ENCODE measurements at places on chromosomes 16 and 17.

- DNase-seq = no peak
Measured at GRCh38 chr17:59347975-59348391, 16.5 kb downstream of the YPEL2 start.

DNA sequence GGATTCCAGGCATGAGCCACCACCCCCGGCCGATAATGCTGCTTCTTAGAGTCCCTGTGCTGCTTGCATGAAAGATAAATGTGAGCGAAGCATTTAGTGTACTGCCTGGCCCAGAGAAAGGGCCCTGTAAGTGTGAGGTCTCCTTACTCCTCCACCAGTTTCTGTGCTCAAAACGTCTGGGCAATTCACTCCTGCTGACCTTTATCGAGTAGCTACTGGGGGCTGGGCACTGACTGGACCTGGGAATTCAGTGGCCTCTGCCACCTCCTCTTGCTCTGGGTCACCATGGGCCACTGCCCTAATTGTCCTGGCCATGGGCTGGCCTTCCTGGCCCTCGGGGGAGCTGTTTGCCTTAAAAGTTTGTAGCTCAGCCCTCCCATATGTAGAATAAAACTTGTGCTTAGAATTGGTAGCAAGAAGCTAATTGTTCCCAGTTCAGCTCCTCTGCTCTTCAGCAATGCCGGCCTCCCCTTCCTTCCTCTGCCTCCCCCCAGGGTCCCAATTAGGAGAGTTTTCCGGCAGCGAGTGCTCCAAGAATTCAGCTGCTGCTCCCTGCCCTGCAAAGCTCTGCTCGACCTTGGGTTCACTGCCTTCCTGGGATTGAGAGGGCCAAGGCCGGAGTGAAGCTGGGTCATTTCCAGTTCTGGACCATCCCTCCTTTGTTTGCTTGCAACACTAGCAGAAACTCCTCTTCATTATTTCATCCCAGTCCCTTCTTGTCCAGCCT is 98.9 kb upstream of the CDC42EP4 start:
- no peak for DNase-seq

GRCh38 chr17:75552425-75553294 is 27.2 kb downstream of the LLGL2 start:
- no peak for DNase-seq

DNA sequence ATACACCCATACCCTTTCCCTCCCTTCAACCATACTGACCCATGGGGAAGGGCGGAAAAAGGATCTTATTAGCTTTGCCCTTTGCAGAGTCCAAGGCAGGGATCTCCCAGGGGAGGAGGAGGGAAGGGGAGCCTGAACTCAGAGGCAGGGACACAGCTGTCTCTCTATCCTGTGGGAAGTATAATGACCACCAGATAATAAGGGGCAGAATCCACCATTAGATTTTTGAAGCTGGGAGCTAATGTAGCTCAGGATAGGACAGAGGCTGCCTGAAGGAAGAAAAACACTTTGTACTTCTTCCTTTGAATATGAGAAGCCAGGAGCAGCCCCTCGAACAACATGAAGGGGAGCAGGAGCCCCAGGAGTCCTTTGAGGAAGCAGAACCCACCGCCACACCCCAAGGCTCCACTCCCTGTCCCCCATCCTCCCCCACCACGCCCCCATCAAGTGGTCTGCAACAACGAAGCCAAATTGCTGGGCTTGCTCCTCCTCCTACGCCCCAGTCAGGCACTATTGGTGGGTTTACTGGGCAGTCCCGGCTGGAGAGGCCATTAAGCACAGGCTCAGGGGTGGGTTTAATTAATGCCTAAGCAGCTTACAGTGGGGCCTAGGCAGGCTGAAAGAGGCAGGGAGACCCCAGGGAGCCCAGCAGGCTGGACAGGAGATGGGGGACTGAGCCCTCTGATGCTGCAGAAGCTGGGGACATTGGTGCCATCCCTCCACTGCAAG is 5.3 kb downstream of the MPP2 start:
- DNase-seq = no peak

DNA sequence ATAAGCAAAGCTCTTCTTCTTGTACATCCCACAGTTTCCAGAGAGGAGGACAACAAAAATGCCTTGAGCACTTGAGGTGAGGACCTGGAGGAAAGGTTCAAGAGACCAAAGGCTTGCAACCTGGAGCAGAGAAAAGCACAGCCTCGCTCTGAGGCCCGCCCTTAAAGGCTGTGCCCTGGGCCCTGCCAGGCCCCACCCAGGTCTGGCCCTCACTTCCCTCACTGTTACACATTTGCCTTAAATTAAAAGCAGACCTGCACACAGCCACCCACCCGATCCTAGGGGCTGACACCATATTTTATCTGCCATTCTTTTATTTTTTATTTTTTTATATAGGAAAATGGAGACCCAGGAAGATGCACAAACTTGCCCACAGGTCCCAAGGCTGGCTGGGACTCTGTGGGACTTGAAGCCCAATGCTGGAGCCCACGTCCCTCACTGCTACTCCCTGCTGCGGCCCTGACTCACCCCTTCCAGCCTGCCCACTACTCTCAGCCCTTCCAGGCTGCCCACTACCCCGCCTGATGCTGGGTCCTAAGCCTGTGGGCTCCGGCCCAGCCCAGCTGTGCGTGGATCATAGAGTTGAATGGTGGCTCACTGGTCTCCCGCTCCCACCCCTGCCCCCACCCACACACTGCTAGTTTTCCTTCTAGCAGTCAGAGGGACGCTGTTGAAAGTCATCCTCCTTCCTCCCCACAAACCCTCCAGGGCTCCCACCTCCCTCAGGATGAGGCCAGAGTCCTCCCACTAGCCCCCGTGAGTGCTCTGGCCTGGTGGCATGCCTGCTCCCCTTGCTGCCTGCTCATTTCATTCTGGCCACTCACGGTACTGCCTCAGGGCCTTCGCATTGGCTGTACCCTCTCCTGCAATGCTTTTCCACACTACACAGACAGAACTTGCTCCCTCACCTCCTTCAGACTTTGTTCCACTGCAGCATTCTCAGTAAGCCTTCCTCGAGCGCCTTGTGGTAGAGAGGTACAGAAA is 77.6 kb upstream of the MED9 start:
- no peak for DNase-seq
